Stimulated activated CD4-positive, alpha-beta T cell treated with anti-CD3 and anti-CD28 coated beads, Interleukin-4, amount 100 ng/mL, for 24 hours (primary cell): ENCODE measurements at places on chromosomes 6 and 20.

- DNase-seq: no peak
Measured at GRCh38 chr6:70157086-70157485, 145.8 kb downstream of the COL9A1 start.

- DNase-seq: no peak
Measured at GRCh38 chr20:58889334-58889760, 36.8 kb downstream of the GNAS start.

DNA sequence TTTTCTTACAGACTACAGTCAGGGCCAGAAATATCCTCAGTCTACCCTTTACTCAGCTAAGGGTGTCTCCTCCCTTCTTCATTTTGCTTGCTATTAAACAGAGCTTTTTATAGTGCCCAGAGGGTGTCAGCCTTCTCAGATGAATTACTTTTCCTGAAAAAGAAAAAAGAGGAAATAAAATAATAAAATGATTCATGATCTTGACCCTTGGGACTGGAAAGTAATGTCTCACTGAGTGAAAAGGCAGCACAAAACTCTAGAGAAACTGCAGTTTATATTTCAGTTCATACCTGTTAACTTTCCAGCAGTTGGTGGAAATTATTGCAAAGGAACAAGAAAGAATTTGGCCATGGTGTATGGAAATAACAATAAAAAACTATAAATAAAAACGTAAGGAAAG, 170.6 kb downstream of the IBTK start:
- no peak for DNase-seq

DNA sequence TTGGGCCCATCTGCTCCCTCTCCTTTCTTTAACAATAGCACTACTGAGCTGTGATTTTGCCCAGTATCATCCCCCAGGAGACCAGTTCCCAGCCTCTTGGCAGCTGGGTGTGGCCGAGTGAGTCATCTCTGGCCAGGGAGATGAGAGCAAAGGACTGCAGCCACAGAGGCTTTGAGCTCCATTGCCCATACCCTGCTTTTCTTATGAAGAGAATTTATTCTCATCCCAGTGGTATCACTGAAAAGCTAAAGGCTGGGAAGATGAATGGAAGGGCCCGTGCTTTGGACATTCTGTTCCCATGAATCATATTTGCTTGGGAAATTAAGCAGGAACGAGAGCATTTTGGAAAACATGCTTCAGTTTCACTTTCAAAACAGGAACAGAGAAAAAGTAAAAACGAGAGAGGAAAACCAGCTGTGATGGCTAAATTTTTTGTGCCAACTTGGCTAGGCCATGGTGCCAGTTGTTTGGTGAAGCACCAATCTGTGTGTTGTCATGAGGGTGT, 14.9 kb downstream of the CST3 start:
- DNase-seq: no peak

GRCh38 chr6:32603888-32604287, 14.2 kb upstream of the HLA-DRB1 start:
- DNase-seq: no peak

- DNase-seq: no peak
Measured at GRCh38 chr6:38273325-38273724, 366.4 kb downstream of the BTBD9 start.

- DNase-seq: no peak
Measured at GRCh38 chr6:2865270-2865669, 23.6 kb upstream of the SERPINB1 start.

- no peak for DNase-seq
Measured at GRCh38 chr6:113591896-113592827, 265.0 kb upstream of the MARCKS start.

- no peak for DNase-seq
Measured at GRCh38 chr20:41574802-41575389, 43.3 kb downstream of the CHD6 start.

DNA sequence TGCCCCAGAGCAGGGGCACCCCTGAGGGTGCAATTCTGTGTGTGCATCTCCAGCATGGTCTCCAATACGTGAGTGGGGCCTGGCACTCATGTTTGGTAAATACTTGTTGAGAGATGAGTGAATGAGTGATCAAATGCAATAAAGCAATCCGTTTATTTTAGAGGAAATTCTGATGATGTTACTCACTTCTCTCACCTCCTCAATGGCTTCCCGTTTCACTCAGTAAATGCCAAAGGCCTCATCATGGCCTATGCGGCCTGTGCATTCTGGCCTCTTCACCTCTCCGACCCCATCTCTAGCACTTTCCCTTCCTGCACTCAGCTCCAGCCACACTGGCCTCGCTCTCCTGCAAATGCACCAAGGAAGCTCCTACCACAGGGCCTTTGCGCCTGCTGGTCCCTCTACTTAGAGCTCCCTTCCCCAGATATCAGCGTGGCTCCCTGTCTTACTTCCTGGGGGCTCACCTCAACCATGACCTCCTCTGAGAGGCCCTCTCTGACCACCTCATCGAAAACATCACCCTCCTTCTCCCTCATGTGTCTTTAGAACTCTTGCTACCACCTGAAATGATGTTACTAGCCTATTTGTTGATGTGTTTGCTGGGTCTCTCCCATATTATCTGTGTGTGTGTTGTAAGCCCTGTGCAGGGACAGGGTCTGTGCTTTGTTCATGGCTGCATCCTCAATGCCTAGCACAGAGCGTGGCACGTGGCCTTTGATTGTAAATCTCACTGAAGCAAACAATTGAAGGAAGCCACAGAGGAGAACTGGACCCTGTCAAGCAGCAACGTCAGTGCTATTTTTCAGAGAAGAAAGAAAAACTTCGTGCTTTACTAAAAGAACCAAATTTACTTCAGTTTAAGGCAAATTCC, 42.6 kb downstream of the RAB44 start:
- DNase-seq: no peak

DNA sequence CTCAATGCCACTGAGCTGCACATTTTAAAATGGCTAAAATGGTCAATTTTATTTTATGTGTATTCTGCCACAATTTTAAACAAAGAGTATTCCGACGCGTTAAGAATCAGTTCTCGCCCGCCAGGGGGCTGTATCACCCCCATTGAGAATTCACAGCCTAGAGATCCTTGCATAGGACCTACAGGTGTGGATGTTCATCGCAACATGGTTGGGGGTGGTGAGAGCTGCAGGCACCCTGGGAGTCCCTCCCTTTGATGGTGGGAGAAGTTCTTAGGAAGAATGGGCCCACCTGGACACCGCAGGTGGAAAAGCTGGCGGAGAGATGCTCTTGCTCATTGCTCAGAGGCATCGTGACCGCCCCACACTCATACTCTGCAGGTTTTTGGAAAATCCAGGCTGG, 63.5 kb downstream of the SLC2A10 start:
- DNase-seq: no peak
